NCI-H1436 treated with DMSO at 0.1 percent for 48 hours (cell line): ENCODE measurements at places on chromosomes 4 and X.

DNA sequence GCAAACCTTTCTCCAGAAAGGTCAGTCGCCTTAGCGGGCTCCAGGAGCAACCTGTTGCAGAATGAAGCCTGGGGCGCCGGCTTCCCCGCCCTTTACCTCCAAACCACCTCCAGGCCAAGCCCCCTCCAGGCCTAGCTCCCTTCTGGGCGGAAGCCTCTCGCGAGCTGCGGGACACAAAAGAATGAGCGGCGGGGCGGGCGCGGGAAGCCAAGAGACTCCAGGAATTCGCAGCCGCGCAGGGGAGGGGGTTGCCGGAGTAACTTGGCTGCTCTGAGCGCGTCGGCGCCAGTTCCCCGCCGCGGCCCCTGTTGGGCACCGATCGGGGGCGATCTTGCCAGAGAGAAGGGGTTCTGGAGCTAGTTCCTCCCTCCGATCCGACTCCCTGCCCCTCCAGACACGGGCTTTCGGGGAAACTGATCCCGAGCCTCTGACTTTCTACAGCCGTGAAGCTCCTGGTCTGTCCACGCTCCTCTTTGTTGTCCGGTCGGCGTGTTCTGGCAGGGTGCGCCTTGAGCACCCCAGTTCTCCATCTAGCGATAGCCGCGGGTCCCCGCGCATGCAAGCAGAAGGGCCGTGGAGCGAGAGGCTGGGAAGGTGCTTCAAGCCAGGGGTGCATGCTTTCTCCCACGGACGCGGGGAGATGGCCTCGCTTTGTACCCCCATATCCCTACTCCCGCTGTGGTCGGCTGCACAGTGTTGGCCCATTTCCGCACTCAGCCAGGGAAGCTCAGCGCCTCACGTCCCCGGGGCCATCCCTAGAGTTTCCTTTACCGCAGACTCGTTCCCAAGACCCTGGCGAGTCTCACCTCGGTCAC, 1.2 kb downstream of the PROM1 start:
- DNase-seq: no peak

DNA sequence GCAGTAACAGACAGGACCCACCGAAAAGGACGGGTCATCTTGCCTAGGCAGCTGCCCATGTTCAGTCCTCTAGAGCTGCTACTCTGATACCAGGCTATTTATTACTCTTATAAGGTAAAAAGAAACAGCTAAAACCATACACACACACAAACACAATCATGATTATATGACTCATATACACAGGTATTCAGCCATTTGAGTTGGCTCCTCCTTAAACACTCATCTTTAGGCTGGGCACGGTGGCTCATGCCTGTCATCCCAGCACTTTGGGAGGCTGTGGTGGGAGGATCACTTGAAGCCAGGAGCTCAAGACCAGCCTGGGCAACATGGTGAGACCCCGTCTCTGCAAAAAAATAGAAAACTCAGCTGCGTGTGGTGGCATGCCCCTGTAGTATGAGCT, 76.6 kb downstream of the F11 start:
- no peak for DNase-seq

GRCh38 chrX:143663755-143664154, 27.9 kb upstream of the SLITRK4 start:
- no peak for DNase-seq

DNA sequence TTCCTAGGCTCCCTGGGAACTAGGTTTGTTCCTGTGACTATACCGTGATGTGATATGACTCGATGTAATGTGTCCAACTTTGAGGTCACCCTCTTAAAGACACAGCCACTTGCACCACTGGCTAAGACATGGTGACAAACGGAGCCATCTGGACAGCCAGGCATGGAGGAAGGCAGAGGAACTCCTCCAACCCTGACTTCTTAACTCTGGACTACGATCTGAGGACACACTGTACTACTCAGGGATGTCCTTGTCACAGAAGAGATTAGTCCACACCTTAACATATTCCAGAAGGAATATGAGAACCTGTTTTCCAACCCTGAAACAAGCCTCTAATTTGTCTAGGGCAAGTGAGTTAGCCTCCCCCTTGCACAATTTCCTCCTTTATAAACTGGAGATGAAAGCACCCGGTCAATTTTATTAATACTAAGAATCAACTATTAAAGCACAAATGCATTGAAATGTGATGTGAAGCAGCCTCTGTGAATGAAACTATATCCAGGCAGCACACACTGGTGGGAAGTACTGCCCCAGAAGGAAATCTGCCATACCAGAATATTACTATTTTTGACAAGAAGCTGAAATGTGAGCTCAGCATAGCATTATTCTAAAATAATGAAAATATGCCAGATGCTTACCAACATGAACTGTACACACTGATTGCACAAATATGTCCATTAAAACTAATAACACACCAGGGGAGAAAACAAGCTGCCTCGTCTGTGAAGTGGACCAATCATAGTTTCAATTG, 47.3 kb downstream of the TSPAN5 start:
- DNase-seq: no peak

DNA sequence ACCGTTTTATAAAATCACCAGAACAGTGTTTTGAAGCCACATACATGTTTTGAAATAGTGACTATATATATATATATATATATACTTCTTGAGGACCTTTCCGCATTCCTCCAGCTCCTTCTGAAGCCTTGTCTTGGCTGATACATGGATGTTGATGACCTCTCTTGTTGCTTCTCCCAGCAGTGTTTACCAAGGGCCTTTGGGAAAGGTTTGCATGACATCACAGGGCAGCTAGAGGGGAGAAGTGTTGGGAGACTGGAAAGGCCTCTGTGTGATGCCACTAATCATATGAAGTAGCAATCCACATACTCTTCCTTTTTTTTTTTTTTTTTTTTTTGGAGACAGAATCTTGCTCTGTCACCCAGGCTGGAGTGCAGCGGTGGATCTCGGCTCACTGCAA, 22.5 kb downstream of the WDR44 start:
- no peak for DNase-seq

- DNase-seq: no peak
Observed at GRCh38 chr4:3532751-3533422, 665 bp upstream of the LRPAP1 start.

GRCh38 chr4:110769578-110769977, 146.7 kb upstream of the PITX2 start:
- no peak for DNase-seq

DNA sequence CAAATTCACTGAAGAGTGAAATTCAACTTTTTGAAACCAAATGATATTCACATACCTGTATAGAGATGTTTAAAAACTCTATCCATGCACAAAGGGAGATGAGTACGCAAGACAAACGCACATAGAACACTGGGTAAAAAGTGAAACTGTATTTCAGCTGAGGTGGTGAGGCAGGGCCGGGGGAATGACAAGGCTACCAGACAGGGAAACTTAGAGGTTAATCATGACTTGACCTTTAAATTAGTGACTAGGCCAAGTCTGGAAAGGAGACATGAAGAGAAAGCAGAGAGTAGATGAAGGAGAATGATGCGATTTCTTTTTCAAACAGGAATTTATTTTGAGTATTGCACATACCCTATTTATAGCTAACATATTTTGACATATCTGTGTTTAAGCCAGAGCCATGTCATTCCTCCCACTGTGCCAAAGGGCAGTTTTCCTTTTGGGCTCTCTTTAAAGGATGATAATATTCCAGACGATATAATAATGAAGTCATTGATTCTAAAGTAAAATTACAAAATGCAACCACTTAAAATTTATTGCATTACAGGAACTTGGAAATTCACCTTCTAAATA, 49.4 kb downstream of the ARHGEF6 start:
- DNase-seq: no peak

- DNase-seq: no peak
Observed at GRCh38 chrX:130282151-130282550, 13.5 kb upstream of the ZNF280C start.

GRCh38 chrX:108664701-108665100, 71.7 kb downstream of the IRS4 start:
- no peak for DNase-seq

GRCh38 chr4:157012296-157012695, 40.7 kb upstream of the PDGFC start:
- DNase-seq: no peak

- DNase-seq: no peak
Observed at GRCh38 chr4:38723726-38724474, 58.9 kb downstream of the TLR10 start.

DNA sequence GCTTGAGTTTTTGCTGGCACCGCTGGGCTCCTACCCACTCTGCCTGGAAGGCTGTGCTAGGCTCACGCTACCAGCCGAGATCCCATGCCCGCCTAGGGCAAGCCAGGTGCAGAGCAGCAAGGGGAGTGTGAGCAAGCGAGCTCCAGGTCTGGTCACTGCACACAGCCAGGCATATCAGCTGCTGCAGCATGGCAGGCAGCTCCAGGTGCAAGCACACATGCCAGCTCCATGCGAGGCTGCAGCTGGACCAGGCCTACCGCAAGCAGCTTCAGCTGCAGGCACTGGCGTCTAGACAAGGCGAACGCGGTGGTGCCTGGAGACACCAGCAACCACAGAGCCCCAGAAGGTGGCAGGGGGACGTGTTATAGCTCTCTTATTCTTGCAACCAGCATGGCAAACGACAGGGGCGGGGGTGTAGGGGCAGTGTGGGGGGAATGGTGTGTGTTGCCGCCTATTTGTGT, 614.7 kb upstream of the EPHA5 start:
- DNase-seq: no peak
